ENCODE measurements at places on chromosomes 12 and 14.

GRCh38 chr12:5022465-5023061 is 21.1 kb upstream of the KCNA5 start:
- peaks cover 1% of the 10 kb centered on the region for H3K27me3 ChIP-seq
- H3K4me1 ChIP-seq, result no peaks in the 10 kb centered on the region
- DNase-seq, result no peak

DNA sequence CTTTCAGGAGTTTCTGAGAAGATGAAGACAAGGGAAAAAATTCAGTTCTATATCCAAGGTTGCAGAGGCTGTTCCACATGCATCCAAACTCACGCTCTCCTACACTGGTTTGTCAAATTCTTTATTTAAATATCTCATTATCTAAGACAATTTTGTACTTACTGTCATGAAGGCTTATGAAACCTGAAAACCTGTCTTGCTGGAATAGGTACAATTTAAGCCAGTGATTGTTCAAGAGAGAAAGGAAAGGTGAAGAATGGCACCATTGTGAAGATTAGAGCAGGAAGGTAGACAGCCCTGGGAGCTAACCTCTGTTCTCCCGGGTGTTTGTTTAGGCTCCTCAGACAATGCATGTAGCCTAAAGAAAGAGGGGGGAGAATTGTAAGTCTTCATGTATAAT is 315.1 kb upstream of the PRKD1 start:
- no peak overlapping the region for H3K4me3 ChIP-seq
- no peaks in the 10 kb centered on the region for H3K4me1 ChIP-seq
- H3K27ac ChIP-seq, result no peak overlapping the region
- H3K27me3 ChIP-seq, result no peaks in the 10 kb centered on the region
- no peaks in the 10 kb centered on the region for H3K36me3 ChIP-seq
- DNase-seq, result no peak

DNA sequence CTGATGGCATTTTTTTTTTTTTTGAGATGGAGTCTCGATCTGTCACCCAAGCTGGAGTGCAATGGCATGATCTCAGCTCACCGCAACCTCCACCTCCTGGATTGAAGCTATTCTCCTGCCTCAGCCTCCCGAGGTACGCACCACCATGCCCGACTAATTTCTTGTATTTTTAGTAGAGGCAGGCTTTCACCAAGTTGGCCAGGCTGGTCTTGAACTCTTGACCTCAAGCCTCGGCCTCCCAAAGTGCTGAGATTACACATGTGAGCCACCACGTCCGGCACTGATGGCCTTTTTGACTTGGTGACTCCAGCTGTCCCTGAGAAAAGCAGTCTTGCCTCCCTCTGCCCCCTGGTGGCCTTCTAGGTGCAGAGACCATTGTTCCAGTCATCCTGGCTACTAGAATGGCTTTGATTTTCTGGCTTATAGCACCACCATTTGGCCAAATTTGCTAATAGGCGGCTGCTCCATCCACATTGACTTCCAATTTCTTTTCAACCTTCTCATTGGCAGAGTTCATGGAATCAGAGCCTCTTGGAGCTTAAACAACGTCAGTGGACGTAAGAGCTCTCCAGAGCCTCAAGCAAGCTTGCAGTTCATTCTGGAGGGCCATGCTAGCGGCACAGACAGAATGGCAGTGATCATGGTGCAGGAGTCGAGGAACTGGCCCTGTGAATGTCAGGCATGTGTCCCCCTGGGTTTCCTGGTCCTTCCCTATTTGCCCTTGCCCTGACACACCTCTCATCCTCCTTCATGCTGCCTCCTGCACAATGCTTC is 25.4 kb upstream of the EIF4B start:
- H3K36me3 ChIP-seq, result no peaks in the 10 kb centered on the region
- peak; percentile 69 for DNase-seq
- H3K4me3 ChIP-seq, result no peak overlapping the region
- H3K4me1 ChIP-seq, result no peaks in the 10 kb centered on the region
- peaks cover 29% of the 10 kb centered on the region for H3K27me3 ChIP-seq

- H3K27ac ChIP-seq, result no peak overlapping the region
- H3K4me3 ChIP-seq, result no peak overlapping the region
- no peak for DNase-seq
- peaks cover 18% of the 10 kb centered on the region for H3K4me1 ChIP-seq
- H3K36me3 ChIP-seq, result no peaks in the 10 kb centered on the region
Observed at GRCh38 chr12:131102991-131103668, 149.4 kb downstream of the ADGRD1 start.

- H3K27me3 ChIP-seq, result no peaks in the 10 kb centered on the region
- no peak for DNase-seq
- H3K27ac ChIP-seq, result no peak overlapping the region
- H3K4me1 ChIP-seq, result no peaks in the 10 kb centered on the region
Observed at GRCh38 chr12:16021676-16022075, 110.5 kb downstream of the DERA start.

GRCh38 chr14:56339855-56340701 is 221.9 kb downstream of the PELI2 start:
- peak; percentile 36 for DNase-seq
- H3K4me1 ChIP-seq, result peaks cover 8% of the 10 kb centered on the region
- no peaks in the 10 kb centered on the region for H3K36me3 ChIP-seq
- no peak overlapping the region for H3K4me3 ChIP-seq
- H3K27me3 ChIP-seq, result no peaks in the 10 kb centered on the region
- no peak overlapping the region for H3K27ac ChIP-seq

- no peaks in the 10 kb centered on the region for H3K4me1 ChIP-seq
- DNase-seq, result no peak
- no peak overlapping the region for H3K4me3 ChIP-seq
- H3K36me3 ChIP-seq, result no peaks in the 10 kb centered on the region
Observed at GRCh38 chr12:130552483-130552996, 163.6 kb downstream of the RIMBP2 start.

- H3K27ac ChIP-seq, result no peak overlapping the region
- no peak overlapping the region for H3K4me3 ChIP-seq
- no peaks in the 10 kb centered on the region for H3K36me3 ChIP-seq
- DNase-seq, result no peak
- no peaks in the 10 kb centered on the region for H3K4me1 ChIP-seq
- no peaks in the 10 kb centered on the region for H3K27me3 ChIP-seq
Observed at GRCh38 chr14:66445936-66446335, 40.2 kb upstream of the CCDC196 start.

- no peak for DNase-seq
- H3K4me3 ChIP-seq, result no peak overlapping the region
- H3K27ac ChIP-seq, result no peak overlapping the region
- no peaks in the 10 kb centered on the region for H3K4me1 ChIP-seq
- H3K27me3 ChIP-seq, result no peaks in the 10 kb centered on the region
Observed at GRCh38 chr12:20150835-20151422, 217.4 kb upstream of the PDE3A start.

- DNase-seq, result no peak
- no peak overlapping the region for H3K4me3 ChIP-seq
- peaks cover 58% of the 10 kb centered on the region for H3K36me3 ChIP-seq
- H3K27me3 ChIP-seq, result no peaks in the 10 kb centered on the region
- H3K4me1 ChIP-seq, result peaks cover 7% of the 10 kb centered on the region
- no peak overlapping the region for H3K27ac ChIP-seq
Observed at GRCh38 chr14:71514941-71515919, 417.0 kb upstream of the RGS6 start.

DNA sequence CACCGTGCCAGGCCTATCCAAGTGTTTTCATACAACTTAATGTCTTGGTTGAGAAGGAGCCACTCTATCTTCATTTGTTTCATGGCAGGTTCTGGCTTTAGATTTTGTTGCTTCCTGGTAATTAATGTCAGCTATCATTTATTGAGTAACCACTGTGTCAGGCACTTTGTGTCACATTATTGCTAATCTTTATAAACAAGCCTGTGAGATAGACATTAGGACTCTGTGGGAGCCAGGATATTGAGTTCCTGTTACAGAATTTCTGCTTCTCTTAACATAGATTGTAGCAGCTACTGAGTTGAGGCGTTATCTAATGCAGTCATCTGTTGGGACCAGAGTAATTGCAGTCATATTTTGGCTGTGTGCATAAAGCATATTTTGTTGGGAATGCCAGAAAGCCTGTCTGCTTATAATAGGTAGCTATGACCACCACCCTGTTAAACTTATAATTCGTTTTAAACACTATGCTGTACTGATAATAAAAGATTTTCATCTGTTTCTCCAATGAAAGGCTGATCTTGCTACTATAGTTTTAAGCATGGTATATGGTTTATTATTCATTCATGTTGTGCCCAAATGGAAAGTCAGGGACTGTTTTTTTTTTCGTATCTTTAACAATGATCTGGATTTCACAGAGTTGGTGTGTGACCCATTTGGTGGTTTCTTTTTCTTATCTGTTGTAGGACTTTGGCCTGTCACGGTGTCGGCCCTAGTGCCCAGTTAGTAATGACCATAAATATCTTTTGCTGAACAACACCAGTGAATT is 432.6 kb downstream of the PCNX1 start:
- H3K27me3 ChIP-seq, result no peaks in the 10 kb centered on the region
- no peak overlapping the region for H3K27ac ChIP-seq

- peaks cover 5% of the 10 kb centered on the region for H3K27me3 ChIP-seq
- H3K4me3 ChIP-seq, result no peak overlapping the region
- no peak for DNase-seq
Observed at GRCh38 chr14:101362529-101363260, 198.6 kb upstream of the DIO3 start.

DNA sequence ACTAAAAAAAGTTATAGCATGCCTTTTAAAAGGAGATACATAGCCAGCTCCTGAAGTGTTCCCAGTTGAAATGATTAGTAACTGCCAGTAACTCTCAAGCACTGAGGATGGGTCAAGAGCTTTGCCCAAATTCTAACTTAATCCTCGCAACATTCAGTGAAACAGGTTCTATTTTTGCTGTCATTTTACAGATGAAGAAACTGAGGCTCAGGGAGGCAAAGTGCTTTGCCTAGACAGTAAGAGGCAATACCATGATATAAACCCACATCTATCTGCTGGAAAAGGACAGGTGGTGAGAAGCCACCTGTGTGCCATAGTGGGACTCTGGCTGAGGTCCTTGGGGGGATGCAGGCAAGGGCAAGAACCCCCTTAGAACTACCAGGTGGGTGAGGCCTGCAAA is 8.8 kb downstream of the TESC start:
- no peak overlapping the region for H3K4me3 ChIP-seq
- no peaks in the 10 kb centered on the region for H3K27me3 ChIP-seq
- H3K4me1 ChIP-seq, result peaks cover 5% of the 10 kb centered on the region

DNA sequence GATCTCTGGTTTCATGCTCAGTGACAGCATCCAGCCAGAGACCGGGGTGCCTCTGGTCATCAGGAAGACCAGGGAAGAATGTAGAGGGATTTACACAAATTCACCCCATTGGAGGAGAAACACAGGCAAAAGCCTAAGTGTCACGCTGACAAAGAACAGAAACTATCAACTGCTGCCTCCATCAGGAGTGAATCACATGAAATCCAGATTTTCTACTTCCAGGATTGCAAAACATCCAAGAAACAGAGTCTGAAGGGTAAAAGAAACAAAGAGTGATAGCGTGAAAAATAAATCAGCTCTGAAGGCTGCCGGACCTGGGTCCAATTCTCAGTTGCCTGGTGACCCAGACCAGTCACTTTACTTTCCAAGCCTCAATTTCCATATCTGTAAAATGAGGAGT is 136.1 kb upstream of the MAP1LC3B2 start:
- no peak for DNase-seq
- no peak overlapping the region for H3K4me3 ChIP-seq
- no peaks in the 10 kb centered on the region for H3K36me3 ChIP-seq
- H3K27ac ChIP-seq, result no peak overlapping the region
- peaks cover 3% of the 10 kb centered on the region for H3K27me3 ChIP-seq

DNA sequence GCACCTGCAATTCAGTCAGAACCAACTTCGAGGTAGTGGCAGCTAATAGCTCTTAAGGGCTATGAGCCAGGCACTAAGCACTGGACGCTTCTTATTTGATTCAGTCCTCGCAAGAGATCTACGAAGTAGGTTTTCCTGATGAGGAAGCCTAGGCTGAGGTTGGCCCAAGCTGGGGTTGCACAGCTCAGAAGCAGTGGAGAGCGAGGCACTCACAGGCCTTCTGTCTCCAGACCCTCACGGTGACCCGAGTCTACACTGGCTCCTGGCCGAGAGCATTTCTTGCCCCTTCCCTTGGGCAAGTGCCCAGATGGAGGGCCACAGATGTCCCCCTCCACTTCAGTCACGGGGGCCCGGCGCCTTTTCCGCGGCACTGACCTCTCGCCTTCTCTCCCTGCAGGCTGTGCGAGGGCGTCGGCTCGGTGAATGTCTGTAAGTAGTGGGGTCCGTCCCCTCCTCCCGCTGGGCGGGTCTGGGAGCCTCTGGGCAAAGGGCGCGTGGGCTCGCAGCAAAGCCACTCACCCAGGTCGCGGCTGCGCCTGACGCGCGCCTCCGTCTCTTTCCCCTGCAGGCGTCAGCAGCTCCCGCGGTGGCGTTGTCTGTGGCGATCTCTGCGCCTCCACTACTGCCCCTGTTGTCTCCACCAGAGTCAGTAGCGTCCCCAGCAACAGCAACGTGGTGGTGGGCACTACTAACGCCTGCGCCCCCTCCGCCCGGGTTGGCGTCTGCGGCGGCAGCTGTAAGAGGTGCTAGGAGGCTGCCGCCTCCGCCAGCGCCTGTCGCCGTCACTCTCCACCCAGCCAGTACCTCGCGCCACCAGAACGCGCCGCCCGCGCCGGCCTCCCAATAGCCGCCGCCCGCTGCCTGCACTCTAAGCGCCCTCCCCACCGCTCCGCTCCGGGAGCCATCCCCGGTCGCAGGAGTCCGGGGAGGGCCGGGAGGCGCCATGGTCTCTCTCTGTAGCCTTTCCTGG is 13.1 kb downstream of the KRT83 start:
- peak; percentile 40 for DNase-seq
- H3K36me3 ChIP-seq, result no peaks in the 10 kb centered on the region
- peaks cover 22% of the 10 kb centered on the region for H3K4me1 ChIP-seq
- peaks cover 61% of the 10 kb centered on the region for H3K27me3 ChIP-seq
- H3K27ac ChIP-seq, result no peak overlapping the region

- no peak overlapping the region for H3K27ac ChIP-seq
- H3K4me1 ChIP-seq, result no peaks in the 10 kb centered on the region
- peaks cover 24% of the 10 kb centered on the region for H3K27me3 ChIP-seq
- no peaks in the 10 kb centered on the region for H3K36me3 ChIP-seq
Observed at GRCh38 chr12:65896743-65897142, 72.5 kb downstream of the HMGA2 start.

- no peak overlapping the region for H3K4me3 ChIP-seq
- no peaks in the 10 kb centered on the region for H3K36me3 ChIP-seq
- no peak for DNase-seq
- H3K27me3 ChIP-seq, result no peaks in the 10 kb centered on the region
Observed at GRCh38 chr12:34295366-34296142, 273.3 kb downstream of the ALG10 start.

GRCh38 chr12:96529912-96530311 is 40.5 kb downstream of the CFAP54 start:
- H3K4me3 ChIP-seq, result no peak overlapping the region
- H3K27me3 ChIP-seq, result peaks cover 28% of the 10 kb centered on the region
- peaks cover 7% of the 10 kb centered on the region for H3K4me1 ChIP-seq
- H3K27ac ChIP-seq, result no peak overlapping the region

- H3K4me1 ChIP-seq, result peaks cover 68% of the 10 kb centered on the region
- DNase-seq, result no peak
- H3K27me3 ChIP-seq, result no peaks in the 10 kb centered on the region
Observed at GRCh38 chr12:47400266-47400665, 305.6 kb downstream of the RPAP3 start.

Data from activated T-helper 2 cell treated with anti-CD3 and anti-CD28 coated beads, Interferon-gamma antibody, Interleukin-2, Interleukin-4, amounts not matched to agents 10 μg/mL and 5 μg/mL and 100 μg/mL, durations not matched to agents 14 hours and 24 hours and 36 hours (primary cell).